Activated CD4-positive, CD25-positive, alpha-beta regulatory T cell (primary cell): ENCODE measurements at places on chromosomes 12 and 14.

DNA sequence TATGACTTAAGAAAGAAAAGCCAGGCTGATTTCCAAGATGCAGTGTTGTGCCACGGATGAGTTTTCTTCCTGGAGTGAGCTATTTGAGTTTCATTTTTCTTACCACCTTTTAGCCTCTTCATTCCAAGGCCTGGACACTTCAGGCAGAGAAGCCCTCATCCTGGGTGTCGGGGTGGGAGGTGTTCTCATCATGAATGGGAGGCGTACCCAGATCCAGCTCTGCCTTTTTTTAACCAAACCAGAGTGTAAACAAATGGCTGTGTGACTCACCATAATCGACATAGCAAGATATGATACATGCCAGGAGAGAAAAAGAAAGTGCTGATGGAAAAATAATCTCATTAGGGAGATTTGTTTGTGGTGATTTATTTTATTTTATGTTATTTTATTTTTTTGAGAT lies 79.9 kb downstream of the ARF6 start:
- DNase-seq: no peak

- no peak for DNase-seq
Measured at GRCh38 chr14:67850066-67850830, 30.7 kb downstream of the RAD51B start.

DNA sequence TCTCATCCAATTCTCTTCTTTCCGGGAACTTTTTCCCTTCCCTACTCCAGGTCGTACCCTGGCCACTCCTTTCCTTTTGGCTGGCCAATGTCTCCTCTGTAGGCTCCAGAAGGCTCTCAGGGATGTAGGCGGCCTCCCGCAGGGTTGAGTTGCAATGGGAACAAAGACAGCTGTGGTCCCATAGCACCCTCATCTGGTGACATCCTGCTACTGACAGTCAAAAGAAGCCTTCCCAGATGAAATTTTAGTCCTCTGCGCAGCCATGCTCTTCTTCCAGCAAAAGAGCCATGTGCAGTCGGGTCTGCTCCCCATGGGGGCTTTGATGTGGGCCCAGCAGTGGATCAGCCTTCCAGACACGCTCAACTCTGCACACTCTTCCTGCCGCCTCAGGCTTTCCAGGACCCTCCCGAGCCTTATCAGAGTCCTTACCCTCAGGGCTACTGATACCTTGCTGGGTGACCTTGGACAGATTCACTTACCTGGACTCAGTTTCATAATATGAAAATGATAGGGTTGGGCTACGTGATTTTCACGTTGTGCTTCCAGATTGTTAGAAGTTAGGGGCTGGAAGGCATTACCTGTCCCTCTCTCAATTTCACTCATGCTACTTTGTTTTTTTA lies 5.5 kb upstream of the CELA1 start:
- no peak for DNase-seq

DNA sequence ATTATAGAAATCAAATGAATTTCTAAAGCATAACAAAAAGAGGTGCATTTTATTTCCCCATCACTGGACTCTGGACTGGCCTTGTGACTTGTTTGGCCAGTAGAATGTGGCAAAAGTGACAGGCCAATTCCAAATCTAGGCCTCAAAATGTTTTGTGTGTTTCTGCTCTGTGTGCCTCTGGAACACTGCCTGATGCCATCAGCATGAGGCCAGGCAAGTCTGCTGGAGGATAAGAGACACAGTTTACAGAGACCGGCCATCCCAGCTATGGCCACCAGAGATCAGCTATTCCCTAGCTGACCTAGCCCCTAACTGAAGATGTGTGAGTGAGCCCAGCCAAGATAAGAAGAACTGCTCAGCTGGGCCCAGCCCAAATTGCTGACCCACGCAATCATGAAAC lies 32.9 kb downstream of the ASCL1 start:
- DNase-seq: no peak

GRCh38 chr12:97168804-97169203 lies 261.7 kb downstream of the NEDD1 start:
- DNase-seq: no peak

- DNase-seq: no peak
Measured at GRCh38 chr12:113933201-113933786, 32.8 kb downstream of the RBM19 start.

DNA sequence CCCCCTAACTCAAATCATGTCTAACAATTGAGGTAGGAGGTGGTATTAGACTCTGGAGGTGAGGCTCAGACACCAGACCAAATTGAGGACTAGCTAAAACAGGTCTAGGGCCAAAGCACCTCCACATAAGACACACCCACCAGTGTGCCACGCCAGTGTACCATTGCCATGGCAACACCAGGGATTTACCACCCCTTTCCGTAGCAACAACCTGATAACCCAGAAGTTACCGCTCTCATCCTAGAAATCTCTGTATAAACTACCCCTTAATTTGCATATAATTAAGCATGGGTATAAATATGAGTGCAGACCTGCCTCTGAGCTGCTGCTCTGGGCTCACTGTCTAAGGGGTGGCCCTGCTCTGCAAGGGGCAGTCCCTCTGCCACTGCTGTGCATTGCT lies 57.4 kb upstream of the PPP2R5C start:
- DNase-seq: no peak

GRCh38 chr12:11639454-11639853 lies 10.0 kb upstream of the ETV6 start:
- DNase-seq: no peak

- no peak for DNase-seq
Measured at GRCh38 chr14:57549765-57550420, 56.2 kb upstream of the CCDC198 start.

DNA sequence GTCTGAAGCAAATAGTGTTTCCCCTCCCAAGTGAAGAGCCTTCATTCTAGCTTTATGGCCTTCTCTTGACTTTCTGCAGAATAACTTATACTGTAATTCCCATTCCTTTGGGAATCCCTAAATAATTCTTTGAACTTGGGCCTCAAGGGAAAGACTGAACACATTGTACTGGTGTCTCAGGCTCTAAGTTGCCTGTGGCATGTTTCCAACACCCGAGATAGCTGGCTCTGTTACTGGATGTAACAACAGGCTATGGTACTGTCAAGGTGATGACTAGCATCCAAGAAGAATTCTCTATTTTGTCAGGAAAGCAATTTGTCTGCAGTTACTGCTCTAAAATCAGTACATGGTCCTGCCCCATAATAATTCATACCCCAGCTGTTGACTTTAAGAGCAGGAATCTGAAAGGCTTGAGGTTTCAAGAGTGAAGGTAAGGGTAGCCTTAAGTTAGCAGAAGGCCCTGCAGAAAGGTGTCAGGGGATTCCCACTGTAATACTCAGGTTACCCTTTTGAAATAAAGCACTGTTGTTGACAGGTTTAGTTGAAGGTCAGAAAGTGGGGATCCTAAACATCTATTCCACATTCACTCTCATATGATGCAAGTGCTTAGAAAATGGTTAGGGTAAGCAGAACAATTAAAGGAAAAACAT lies 5.2 kb downstream of the GPX2 start:
- DNase-seq: no peak

DNA sequence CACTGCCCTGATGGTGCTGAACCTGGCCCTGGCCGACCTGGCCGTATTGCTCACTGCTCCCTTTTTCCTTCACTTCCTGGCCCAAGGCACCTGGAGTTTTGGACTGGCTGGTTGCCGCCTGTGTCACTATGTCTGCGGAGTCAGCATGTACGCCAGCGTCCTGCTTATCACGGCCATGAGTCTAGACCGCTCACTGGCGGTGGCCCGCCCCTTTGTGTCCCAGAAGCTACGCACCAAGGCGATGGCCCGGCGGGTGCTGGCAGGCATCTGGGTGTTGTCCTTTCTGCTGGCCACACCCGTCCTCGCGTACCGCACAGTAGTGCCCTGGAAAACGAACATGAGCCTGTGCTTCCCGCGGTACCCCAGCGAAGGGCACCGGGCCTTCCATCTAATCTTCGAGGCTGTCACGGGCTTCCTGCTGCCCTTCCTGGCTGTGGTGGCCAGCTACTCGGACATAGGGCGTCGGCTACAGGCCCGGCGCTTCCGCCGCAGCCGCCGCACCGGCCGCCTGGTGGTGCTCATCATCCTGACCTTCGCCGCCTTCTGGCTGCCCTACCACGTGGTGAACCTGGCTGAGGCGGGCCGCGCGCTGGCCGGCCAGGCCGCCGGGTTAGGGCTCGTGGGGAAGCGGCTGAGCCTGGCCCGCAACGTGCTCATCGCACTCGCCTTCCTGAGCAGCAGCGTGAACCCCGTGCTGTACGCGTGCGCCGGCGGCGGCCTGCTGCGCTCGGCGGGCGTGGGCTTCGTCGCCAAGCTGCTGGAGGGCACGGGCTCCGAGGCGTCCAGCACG lies 4.7 kb downstream of the LTB4R start:
- DNase-seq: no peak

DNA sequence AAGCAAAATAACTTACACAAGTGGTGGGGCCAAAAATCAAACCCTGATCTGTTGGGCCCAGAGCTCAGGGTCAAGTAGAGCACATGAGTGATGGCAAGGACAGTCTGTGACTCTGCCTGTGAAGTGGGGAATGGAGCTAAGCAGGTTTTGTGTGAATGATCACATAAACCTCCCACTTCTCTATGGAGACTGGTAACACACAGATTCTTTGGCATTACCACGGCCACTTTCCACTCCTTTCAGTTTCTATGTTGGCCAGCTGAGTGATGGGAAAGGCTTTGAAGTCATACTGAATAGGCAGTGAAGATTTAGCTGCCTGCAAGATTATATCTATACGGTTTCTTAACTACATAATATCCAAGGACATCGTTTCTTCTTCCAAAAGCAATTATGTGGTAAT lies 97.9 kb downstream of the ARMH4 start:
- DNase-seq: no peak

- no peak for DNase-seq
Measured at GRCh38 chr12:101117842-101118241, 92.2 kb downstream of the SLC5A8 start.

DNA sequence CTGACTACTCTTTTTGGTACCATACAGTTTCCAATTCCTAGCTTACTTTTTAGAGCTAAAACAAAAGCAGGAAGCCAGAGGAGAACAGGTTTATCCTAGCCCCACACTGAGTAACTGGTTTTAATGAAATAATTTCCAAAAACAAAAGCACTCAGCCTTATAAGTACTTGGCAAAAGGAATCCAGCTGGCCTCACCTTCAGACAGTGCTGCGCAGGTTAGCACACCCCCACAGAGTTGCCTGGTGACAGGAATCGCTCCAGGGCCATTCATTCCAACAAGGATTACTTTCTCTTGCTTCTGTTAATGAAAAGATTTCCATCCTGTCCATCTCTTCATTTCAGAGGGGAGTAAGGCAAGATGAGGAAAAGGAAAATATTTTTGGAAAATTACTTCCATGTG lies 84.6 kb downstream of the SCFD1 start:
- no peak for DNase-seq

DNA sequence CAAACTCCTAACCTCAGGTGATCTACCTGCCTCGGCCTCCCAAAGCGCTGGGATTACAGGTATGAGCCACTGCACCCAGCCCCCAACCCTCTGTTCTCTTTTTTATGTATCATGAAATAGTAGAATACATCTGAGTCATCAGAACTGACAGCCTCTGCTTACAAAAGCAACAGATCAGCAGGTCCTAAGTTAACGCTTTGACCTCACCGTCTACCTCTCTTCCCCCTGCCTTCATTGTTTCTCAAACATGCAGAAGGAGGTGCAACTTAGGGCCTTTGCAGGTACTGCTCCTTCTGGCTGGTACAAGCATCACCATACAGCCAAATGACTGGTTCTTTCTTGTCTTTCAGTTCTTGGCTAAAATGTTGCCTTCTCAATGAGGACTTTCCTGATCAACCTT lies 249.2 kb downstream of the PAWR start:
- no peak for DNase-seq

GRCh38 chr12:82858534-82858917 lies 171.8 kb downstream of the TMTC2 start:
- DNase-seq: no peak

DNA sequence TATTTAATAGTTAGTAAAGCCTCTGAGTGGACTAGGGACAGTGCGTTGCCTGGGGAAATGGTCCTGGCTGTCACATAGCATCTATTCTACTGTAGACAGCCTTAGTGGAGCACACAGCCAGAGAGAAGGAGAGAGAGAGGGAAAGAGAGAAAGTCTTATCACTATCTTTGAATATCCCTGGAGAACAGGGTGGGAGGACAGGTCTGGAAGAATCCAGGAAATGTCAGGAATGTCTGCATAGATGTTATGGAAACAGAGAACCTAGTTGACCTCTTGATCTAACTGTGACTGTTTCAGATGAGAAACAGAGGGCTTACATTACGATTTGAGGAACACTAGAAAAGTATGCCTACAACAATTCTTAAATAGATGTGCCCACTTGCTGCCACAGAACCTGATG lies 92.8 kb downstream of the SLC15A5 start:
- no peak for DNase-seq

GRCh38 chr12:80242321-80242720 lies 143.0 kb downstream of the OTOGL start:
- DNase-seq: no peak

- DNase-seq: no peak
Measured at GRCh38 chr12:105899589-105899988, 239.2 kb downstream of the NUAK1 start.

DNA sequence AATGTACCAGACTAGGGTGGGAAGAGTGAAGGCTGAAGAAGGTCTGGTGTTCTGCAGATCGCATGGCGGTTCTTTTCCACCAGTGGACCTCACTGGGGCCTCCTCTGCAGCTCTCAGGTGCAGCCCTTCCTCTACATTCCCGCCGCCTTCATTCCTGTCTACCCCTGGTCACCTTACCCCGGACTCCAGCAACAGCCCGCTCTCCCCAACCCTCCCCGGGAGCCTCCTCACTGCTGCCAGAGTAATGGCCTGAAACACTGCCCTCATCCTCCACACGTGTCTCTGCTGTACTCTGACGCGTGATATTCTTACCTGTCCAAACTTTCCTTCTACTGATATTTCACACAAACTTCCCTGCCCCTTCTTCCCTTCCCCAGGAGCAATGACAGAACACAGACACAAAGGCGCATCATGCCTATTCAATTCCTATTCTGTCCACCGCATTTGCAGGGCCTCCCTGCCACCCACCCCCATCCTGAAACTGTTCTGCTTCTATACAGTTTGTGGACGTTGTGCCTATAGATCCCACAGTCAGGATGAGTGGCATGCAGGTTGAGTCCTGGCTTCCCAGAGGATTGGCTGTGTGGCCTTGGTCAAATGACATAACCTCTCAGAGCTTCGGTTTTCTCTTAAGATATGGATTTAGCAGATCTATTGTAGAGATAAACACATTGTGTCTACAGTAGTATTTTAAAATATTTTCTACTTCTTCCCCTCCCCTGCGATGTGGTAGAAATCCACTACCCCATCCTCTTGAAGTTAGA lies 1.7 kb upstream of the NUAK1 start:
- DNase-seq: no peak

GRCh38 chr12:22458298-22458937 lies 85.9 kb downstream of the C2CD5 start:
- no peak for DNase-seq

- DNase-seq: no peak
Measured at GRCh38 chr14:90697132-90697531, 119.1 kb downstream of the TTC7B start.

GRCh38 chr14:32327255-32327961 lies 1.7 kb upstream of the AKAP6 start:
- no peak for DNase-seq

- DNase-seq: no peak
Measured at GRCh38 chr14:92317511-92317910, 5.5 kb upstream of the SLC24A4 start.
